ENCODE measurements at places on chromosomes 1 and 21.

DNA sequence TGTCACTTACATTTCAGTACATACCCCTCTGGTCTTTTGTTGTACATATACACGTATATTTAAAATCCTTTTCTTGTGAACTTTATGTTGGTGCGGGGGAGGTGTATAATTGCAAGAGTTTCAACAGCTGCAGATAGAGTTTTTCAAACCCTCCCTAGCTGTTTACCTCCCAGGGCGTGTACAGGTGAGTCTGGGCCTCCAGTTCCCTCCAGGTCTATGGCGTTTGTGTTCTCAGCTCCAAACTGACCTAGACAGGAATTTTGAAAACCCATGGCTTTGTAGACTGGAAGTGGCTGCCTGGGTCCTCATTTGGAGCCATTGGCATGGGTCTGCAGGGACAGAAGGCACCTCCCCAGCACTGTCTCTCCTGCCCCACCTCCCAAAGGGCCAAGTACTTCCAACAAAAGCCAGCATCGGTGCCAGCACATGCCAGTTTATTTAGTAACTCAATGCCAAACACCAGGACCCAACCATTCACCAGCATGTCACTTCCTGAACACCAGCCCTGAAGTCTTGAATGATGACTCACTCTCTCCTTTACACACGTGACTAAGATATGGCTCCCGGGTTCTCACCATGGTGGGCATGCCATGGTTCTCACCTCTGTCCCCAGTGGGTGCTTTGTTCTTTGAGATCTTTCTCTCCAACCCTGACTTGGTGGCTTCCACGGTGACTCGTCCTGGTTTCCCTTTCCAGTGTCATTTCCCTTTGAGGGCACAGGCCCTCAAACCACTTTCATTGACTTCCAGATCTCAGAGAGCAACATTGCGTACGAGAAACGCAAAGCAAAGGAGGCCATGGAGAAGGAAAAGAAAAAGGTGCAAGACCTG lies 57.3 kb upstream of the EFHD2 start:
- no peak for DNase-seq

- DNase-seq: no peak
Observed at GRCh38 chr1:26003262-26003661, 5.4 kb upstream of the PAFAH2 start.

DNA sequence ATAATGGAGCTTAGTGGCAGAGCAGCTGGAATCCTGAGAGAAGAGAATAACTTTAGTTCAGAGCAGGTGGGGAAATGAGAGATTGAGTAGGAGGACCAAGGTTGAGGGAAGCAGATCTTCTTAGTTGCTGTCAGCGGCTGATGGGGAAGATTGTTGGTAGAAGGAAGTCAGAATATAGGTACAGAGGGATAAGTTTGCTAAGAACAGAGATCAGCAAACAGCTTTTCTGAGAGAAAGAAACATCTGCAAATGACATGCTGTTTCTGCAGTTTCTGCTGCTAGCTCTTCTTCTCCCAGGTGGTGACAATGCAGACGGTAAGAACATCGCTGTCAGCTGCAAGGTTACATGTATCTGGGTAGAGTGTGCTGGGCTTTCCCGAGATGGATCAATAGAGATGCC lies at the start of gene CD1C:
CD1C (plus strand) TSS at position 113 of the 400 bp plus-strand sequence; CDS start at position 255, 142 bp downstream.
- DNase-seq: no peak

GRCh38 chr1:19812875-19813642 lies 2.0 kb downstream of the RNF186 start:
- no peak for DNase-seq

DNA sequence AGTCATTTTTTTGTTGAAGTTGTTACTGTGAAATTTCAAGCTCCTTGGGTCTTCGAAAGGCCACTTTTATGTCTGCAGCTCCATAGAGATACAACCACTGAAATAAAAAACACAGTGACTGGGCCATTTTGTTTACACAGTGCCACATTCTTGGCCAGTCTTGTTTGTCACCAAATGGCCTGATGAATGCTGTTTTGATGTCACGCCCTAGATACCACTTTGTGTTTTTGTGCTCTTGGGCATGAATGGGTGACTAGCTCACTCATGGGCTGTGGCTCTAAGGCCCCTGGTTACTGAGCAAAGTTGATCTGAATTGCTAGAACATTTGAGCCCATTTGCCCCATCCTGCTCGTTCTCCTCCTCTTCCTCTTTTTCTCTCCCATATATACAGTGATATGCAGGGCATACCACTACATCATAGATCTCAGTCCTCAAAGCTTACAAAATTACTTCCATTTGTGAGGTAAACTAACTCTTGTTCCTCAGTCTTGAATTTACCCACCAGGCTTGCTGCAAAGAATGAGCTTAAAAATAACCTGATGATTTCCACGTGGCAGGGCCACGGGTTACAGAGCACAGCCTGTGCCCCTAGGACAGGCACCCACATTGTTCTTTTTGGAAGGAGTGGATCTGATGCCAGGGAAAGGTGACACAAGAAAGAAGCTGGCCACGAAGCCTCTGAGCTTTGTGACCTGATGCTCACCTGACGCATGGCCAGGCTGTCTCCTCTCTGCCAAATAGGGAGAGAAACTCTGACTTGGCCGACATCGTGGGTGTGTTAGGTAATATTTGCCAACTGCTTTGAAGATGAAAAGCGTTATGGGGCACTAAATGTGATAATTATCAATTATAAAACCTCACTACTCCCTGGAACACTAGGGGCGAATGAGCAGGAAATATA lies 92.4 kb downstream of the RUNX1 start:
- DNase-seq: no peak

- no peak for DNase-seq
Observed at GRCh38 chr1:97314685-97315084, 593.1 kb downstream of the PTBP2 start.

GRCh38 chr1:37474697-37475379 lies 458 bp downstream of the ZC3H12A start:
- DNase-seq: no peak

DNA sequence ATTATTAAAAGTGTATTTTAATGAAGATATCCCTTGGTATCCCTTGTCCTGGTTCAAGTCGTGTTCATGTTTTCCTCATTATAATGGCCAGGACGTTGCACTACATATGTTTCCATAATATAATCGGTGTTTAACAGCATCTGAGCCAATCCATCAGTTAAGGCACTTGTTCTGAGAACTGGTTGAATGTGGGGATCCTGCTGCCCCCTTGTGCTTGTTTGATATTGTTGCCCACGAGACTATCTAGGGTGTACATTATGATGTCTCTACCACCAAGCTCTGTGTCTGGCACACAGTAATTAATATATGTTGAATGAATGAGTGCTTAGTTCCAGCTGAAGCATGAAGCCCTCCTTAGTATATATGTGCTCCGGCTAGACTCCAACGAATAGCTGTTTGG lies 193.0 kb downstream of the CACNA1E start:
- no peak for DNase-seq

DNA sequence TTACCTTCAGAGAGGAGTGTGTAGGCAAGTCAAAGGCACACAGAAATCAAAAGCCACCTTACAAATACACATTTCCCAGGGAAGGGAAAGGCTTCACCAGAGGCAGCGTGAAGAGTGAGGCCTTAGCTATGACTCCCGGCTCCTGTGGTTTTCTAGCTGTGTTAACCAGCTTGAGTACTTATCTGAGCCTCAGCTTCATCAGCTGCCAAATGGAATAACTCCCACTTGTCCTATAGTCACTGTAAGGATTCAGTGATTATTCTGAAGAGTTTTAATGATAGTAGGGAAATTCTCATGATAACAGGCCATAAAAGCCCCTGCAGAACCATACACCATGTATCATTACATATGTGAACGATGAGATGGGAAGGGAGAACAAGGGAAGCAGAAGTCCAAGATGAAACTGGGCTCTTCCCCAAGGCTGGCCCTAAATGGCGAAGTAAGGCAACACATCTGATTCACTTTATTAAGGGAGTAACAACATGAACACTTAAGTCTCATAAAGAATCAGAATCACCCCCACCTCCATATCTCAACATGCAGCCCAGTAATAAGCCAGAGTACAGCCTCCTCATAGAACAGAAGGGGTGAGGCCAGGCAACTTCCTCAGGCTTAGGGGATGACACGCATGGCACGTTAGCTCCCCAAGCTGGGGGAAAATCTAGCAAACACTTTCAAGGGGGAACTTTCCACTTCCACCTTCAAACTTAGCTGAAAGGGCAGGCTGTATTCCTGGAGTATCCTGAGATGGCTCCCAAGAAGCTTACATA lies 63.7 kb downstream of the SLC66A1 start:
- no peak for DNase-seq

- no peak for DNase-seq
Observed at GRCh38 chr21:27532076-27532475, 565.2 kb upstream of the ADAMTS5 start.

- no peak for DNase-seq
Observed at GRCh38 chr21:35090403-35090802, 41.3 kb upstream of the RUNX1 start.

DNA sequence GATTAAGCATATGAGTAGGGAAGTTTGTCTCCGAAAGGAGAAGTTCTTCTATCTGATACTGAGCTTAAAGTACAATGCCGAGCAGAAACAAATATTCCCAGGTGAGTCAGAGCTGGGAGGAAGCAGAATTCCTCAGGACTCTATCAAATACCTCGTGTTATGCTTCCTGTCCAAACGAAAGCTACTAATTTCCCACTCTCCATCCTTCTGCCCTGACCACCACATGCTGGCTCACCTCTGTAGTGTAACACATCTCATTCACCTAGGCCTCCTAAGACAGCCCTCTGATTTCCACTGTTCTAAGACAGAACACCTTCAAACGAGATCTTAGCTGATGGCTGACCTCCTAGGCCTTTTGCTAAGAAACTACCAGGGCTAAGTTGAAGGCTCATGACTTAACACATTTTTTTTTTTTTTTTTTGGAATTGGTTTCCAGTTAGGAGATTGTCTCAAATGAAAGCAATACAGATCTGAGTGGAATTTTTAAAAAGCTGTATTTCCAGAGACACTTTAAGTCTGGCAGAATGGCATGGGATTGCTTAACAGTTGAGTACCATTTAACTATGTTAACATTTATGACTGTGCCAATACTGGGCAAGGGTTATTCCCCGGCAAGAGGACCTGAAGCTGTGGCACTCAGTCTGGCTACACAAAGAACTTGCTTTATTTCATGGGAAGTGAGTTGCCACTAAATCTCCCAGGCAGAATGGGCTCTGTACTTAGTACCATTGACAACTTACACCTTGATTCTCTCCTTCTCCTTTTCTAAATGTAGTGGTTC lies 583.4 kb downstream of the DPYD start:
- no peak for DNase-seq

GRCh38 chr1:57340334-57341070 lies 83.4 kb downstream of the DAB1 start:
- no peak for DNase-seq

DNA sequence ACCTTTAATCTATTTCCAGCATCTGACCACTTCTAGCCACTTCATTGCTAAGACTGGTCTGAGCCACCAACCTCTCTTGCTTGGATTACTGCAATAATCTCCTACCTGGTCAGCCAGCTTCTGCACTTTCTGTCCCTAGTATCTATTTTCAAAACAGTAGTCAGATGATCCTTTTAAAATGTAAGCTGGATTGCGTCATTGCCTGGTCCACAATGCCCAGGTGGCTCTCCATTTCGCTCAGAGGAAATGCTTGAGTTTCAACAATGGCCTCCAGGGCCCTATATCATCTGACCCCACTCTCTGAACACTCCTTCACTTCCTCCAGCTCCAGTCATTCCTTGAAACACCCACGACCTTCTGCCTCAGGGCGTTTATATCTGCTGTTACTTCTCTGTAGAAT lies 2.3 kb downstream of the FYB2 start:
- DNase-seq: no peak

- no peak for DNase-seq
Observed at GRCh38 chr1:225881959-225882693, at the start of gene TMEM63A. Gene TMEM63A (minus strand): TSS chr1:225882380. CDS start chr1:225877580, 4,800 bp downstream.

DNA sequence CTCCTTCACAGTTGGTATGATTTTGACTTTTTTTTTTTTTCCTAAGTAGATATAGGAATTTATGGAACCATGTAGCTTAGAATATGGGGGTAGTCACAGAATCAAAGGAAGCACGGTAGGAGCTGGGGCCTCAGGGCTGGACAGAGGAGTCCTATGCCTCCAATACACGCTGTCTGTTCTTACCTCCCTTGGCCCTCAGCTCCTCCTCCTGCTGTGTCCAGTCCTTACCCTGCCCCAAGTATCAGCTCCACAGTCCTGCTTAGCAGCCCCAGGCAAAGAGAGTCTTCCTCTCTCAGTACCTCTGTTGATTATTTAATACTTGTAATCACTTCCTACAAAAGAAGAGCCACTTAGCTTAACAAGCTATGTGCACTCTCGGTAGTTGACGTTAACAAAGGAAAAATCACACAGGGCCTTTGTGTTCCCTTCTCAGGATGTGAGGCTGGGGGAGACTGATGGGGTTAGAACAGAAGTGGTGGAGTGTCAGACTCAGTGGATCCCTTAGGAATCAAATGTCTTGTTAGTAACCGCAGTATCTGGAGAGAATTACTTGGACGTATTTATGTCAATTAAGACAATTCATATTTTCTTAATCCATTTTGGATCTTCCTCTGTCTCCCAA lies 292.3 kb downstream of the HHAT start:
- DNase-seq: no peak

GRCh38 chr1:89669441-89669840 lies 36.5 kb downstream of the LRRC8C start:
- DNase-seq: no peak

GRCh38 chr1:186799689-186800054 lies 29.1 kb upstream of the PLA2G4A start:
- DNase-seq: no peak

DNA sequence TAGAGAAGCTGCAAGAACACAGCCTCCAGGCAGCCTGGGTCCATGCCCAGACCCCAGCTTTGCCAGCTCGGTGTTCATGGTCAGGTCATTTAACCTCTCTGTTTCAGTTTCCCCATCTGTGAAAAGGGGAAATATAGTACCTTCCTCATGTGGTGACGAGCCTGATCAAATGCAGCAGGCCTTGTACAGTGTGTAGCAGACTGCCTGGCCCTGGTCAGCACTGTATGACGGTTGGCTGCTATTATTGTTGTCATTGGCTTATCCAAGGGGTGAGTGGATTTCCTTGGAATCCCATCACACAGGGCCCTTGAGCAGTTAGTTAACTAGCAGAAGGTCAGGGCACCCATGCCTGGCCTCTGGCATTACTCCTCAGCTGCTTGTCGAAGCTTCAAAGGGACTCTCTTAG lies 6.6 kb upstream of the TMEM51 start:
- no peak for DNase-seq

GRCh38 chr1:189350983-189351616 lies 1126.6 kb downstream of the BRINP3 start:
- DNase-seq: no peak

GRCh38 chr1:200178340-200178739 lies 150.8 kb downstream of the NR5A2 start:
- DNase-seq: no peak
